ENCODE measurements at places on chromosomes 3 and 15.

- DNase-seq = peak; percentile 39
Observed at GRCh38 chr3:112333002-112333380, at the start of gene CD200. Gene CD200, plus strand, starts transcription at chr3:112333156. Its CDS starts 57 bp downstream, at chr3:112333213.

- DNase-seq = no peak
Observed at GRCh38 chr3:100437721-100438622, 36.6 kb downstream of the LNP1 start.

- DNase-seq = peak; percentile 82
Observed at GRCh38 chr3:188133646-188134045, 20.3 kb upstream of the LPP start.

DNA sequence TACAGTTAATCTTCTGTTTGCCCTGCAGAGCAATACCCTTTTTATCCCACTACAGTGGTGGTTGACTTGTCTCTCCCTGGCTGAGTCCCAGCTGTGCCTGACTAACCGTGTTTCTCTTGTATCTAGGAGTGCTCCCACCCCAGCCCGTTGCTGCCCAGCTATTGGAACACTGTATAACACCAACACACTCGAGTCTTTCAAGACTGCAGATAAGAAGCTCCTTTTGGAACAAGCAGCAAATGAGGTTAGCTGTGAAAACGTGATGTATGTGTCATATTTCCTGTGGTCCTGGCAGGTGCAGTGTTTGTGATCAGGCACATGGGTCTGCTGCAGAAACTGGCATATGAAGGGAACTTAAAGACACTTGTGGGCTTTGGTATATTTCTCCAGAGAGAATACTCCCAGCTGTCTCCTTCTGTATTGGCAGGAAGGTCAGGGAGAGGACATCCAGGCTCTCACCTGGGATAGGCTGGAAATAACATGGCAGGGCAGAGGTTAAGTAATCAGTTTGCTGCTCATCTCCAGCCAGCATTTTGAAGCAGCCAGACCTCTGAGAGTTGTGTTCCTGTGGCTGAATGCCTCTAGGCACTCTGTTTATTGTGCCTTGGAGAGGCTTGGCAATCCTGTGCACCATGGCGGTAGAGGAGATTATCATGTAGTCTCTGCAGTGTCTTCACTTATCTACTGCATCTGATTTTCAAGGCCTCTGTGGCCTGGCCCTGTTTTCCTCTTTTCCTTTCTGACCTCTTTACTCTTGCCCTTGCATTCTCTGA, 34.8 kb downstream of the ATG7 start:
- no peak for DNase-seq

- DNase-seq = peak; percentile 10
Observed at GRCh38 chr3:162122405-162122804, 625.8 kb downstream of the OTOL1 start.

DNA sequence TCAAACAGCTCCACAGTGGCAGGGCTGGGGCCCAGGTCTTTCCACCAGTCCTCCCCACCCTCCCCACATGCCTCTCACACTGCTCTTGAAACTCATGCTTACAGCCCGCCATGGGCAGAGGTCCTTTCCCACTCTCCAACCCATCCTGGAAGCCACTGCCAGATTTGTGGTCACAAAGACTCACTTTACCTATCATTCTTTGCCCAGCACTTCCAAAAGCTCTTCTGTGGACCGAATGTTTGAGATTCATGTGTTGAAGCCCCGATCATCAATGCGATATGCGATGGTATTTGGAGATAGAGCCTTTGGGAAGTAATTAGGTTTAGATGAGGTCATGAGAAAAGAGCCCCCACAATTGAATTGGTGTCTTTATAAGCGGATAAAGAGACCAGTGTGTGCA, 247.8 kb downstream of the VPS13C start:
- no peak for DNase-seq

DNA sequence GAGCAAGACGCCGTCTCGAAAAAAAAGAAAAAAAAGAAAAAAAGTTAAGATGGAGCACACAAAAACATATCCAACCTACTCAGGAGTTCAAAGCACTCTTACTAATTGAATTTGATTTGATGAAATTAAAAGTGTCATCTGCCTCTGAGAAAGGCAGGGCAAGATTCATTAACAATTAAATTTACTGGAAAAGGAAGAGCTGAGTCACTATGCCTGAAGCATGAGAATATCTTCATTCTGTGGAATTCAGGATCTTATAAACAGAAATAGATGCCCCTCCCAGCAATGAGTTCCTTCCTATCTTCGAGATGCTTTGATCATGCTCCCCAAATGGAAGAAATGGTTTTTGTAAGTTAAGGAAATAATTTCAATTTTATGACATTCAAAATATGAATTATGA, 61.0 kb upstream of the ST3GAL6 start:
- DNase-seq = peak; percentile 12

- no peak for DNase-seq
Observed at GRCh38 chr15:38671006-38671387, 106.4 kb upstream of the RASGRP1 start.

GRCh38 chr15:40953713-40954074, 423 bp downstream of the CHAC1 start:
- no peak for DNase-seq

GRCh38 chr15:29708519-29708918, 113.7 kb downstream of the TJP1 start:
- no peak for DNase-seq

- DNase-seq = no peak
Observed at GRCh38 chr15:81031203-81031602, 30.5 kb downstream of the TLNRD1 start.

GRCh38 chr3:170740726-170741591, 129.0 kb downstream of the RPL22L1 start:
- peak; percentile 95 for DNase-seq

Data from fibroblast of skin of right quadriceps (primary cell).